HepG2 (cell line): ENCODE measurements at places on chromosomes 2 and 18.

DNA sequence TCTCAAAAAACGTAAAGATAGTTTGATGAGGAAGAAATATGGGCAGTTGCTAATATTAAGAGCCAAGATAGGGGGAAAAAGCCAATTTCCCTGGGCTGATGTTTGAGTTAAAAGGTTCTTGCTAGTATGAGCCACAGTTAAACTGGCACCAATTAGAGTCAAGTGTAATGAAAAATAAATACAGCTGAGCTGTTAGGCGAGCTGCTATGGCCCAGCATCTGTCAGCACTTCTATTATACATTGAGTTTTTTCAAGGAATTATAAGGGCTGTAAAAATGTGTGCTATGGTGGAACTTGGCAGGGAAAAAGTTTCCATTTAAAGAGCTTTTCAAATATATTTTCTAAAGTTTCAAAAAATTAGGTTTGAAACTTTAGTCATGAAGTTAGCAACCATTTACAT lies 279.6 kb downstream of the CYRIA start:
- no peak for DNase-seq

GRCh38 chr2:213119061-213119809 lies 32.2 kb downstream of the IKZF2 start:
- DNase-seq: no peak

DNA sequence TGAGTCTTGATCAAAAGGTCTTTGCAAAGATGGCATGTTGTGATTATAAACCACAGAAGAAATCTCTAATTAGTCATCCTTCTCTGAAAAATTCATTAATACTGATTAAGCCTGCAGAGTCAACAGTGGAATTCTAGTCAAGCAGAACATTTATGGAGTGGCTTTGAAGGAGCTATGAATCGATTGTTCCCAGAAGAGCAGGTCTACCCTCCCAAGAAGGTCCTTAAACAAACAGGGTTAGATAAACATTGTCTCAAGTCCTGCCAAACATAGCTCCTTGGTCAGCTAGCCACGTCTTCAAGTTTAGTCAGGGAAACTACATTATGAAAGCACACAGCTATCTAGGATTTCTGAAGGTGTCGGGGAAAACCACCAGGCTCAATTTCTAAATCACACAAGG lies 88.9 kb downstream of the ITGA4 start:
- DNase-seq: no peak

- DNase-seq: no peak
Observed at GRCh38 chr2:43593254-43593653, 2.6 kb downstream of the THADA start.

DNA sequence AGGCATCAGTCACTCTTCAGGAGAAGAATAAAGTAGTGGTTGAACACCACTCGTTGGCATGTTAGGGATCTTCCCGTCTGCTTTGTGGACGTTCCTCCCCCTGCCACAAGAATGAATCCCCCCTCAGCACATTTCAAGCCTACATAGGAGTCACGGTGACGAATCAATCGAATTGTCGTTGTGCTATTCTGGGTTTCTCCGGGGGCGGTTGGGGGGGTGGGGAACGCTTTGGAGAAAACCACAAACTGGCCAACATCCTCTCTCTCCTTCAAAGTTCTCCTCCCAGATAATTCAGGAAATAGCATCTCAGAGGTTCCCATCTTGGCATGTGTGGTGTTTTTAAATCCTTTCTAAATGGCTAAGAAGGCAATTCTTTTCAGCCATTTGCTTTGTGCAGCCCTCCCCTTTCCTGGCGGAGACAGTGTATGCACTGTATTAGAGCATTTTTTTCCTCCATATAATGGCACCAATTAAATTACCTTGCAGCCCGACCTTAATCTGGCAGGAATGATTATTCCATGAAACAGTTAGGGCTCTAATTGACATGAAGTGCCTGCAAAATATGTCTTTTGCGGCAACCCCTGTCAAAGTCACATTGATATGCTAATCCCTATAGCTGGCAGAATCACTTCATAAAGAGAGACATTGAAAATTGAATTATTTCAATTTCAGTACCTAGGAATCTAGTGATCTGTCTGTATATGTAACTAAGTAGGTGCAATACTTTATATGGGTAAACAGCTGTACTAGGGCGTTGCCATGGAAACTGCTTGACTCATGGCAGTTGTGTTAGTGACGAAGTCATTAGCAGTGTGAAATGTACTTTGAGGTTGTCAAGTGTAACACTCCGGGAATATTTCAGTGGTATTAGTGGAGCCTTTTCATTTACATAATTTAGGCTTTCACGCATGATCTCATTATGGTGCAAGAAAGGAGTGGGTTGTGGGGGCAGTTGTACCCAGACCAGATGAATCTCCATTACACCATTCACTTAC lies 323.4 kb upstream of the SLC14A2 start:
- no peak for DNase-seq

GRCh38 chr18:45606007-45606406 lies 9.3 kb upstream of the SLC14A2 start:
- no peak for DNase-seq

- no peak for DNase-seq
Observed at GRCh38 chr2:134305109-134305491, 51.2 kb downstream of the MGAT5 start.

GRCh38 chr2:232488097-232488711 lies 570 bp upstream of the ECEL1 start:
- DNase-seq: no peak

DNA sequence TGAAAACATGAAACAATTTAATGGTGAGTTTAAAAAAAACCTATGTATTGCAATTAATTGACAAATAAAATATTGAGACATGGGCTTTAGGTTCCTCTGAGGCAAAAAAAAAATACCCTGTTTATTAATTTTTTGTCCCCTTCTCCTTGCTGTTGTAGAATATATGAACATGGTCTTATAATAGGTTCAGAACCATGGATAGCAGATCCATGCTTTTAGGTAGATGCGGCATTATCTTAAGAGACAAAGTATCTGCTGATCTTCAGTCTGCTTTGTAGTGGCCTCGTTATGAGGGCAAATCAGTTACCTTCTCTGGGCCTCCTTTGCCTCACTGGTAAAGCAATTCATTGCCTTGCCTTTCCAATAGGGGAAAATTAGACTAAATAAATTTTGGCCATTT lies 850.7 kb downstream of the NRXN1 start:
- no peak for DNase-seq

GRCh38 chr18:44033144-44033701 lies 647.5 kb upstream of the SETBP1 start:
- peak; percentile 0 for DNase-seq

DNA sequence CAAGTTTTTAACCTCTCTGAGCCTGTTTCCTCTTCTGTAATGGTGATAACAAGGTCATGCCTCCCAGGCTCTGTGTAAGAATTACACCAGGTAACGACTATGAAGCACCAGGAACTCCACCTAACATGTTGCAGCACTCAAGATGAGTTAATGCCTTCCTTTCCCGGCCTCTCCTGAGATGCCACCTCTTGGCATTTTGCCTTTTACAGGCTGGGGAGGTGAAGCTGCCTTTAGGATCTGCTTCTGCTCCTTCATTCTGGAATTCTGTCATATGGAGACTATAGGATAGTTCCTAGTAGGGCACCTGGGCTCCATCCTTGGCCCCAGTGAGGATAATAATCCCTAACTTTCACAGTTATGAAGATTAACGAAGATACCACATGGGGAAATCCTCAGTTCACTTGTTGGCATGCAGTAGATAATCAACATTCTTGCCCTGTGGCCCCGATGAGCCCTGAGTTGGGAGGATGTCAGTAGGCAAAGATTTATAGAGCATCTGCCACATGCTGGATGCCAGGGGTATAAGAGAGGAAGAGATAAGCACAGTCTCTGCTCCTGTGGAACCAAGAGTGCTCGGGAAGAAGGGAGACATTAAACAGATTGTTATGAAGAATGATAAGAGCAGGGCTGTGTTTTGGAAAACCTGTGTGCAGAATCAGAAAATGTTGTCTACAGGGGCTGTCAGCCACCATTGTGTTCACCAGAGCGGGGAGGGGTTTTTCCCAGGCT lies 43.9 kb upstream of the KCNF1 start:
- no peak for DNase-seq

DNA sequence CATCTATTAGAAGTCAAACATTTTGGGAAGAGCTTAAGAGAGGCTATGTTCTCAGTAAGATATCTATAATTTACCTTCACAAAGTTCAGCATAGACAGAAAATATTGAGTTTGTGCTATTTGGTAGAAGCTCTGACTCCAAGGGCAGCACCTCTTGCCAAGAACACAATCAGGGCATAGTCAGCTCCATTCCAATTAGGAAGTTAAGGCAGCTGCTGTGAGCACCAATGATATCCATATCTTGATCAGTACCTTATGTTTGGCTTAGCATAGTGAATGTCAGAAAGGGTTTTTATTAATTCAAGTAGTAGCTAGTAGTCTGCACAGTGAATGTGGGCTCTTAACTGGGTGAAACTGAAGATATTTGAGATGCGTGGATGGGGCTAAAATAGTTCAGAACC lies 86.4 kb upstream of the SPRED2 start:
- no peak for DNase-seq

GRCh38 chr2:105330681-105331375 lies 1.3 kb upstream of the TGFBRAP1 start:
- no peak for DNase-seq

GRCh38 chr2:190507135-190507534 lies 27.4 kb downstream of the NEMP2 start:
- no peak for DNase-seq

DNA sequence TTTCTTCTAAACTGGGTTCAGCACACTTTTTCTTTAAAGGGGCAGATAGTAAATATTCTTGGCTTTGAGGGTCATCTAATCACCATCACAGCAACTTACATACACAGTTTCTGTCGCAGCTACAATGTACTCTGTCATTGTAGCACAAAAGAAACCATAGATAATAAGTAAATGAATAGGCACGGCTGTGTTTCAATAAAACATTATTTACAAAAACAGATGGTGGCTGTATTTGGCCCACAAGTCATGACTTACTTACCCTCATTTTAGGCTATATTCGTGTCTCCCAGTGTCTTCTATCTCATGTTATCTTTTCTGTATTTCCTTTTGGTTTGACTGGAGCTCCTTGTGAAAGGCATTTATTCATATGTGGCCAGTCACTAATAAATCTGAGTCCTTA lies 168.3 kb downstream of the MAP2 start:
- DNase-seq: no peak

- no peak for DNase-seq
Observed at GRCh38 chr2:226362980-226363379, 436.6 kb downstream of the IRS1 start.

GRCh38 chr18:8288472-8289195 lies 320.6 kb upstream of the RAB12 start:
- no peak for DNase-seq

DNA sequence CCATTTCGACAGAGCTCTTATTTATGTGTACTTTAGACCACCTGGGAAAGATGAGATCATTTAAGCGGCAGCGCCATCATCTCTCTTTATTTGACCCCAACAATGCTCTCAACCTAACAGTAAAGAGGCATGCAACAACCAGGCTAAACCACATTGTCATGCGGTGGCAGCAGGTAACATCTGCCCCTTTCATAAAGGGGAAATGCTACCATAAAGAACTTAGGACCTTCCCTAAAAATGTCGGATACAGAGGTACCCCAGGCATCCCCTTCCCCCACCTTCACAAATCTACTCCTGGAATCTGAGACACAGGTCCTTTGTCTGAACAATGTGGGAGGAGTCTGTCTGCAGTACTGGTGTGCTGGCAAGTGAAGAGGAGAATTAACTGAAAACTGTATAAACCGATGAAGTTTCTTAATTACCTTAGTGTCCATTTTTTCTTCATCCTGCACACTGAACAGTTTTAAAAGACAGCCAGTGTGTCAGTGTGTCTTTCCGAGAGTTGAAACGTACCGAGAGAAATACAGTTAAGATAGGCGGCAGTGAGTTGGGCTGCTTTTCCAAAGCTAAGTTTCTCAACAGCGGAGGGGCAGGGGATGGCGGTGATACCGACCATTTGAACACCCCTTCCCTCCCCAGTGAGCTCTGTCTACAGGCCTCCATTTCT lies 1.9 kb downstream of the MEX3C start:
- DNase-seq: peak; percentile 87

DNA sequence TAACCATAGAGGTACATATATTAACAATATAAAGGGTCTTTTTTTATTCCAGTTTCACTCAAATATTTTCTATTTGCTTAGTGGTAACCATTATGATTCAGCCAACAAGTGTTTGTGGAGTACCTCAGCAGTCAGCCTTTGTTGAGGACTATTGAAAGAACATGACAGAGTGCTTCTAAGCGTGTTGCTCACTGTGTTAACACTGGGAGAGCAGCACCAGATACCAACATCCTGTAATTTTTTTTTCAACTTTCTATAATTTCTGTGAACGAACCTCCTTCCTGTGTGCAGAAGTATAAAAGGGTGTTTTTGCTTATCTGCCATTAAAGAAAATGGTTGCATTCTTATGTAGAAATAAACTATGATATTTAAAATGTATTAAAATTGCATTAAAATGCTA lies 239.0 kb downstream of the PHLPP1 start:
- DNase-seq: peak; percentile 8

DNA sequence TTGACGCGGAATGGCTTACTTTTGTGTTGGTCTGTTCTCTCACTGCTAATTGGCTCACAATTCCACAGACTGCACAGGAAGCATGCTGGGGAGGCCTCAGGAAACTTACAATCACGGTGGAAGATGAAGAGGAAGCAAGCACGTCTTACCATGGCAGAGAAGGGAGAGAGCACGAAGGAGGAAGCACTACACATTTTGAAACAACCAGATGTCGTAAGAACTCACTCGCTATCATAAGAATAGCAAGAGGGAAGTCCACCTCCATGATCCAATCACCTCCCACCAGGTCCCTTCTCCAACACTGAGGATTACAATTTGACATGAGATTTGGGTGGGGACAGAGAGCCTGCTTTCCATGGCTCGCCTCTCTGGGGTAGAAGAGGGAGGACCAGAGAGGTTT lies 106.2 kb downstream of the KCNF1 start:
- no peak for DNase-seq

GRCh38 chr2:111697560-111697959 lies 186.4 kb downstream of the ANAPC1 start:
- DNase-seq: no peak

DNA sequence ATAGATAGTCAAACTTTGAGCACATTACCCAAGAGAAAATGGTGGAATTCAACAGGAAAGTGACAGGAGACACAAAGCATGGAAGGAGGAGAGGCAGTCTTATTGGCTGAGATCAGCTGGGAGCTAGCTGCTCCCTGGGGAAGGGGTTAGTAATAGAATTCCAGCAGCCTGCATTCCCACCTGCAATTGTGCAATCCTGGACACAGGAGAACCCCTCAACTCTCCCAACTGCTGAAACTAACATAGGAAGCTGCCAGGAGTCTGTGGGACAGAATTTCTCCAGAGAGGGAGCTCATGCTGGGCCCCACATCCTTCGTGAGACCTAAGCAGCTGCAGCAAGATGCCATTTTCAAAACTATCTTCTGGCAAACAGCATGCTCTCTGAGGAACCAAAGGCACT lies 69.8 kb upstream of the ACVR1C start:
- DNase-seq: no peak

GRCh38 chr2:238231251-238231793 lies 8.5 kb downstream of the HES6 start:
- DNase-seq: no peak
